ENCODE measurements at places on chromosomes 1 and 21. TPM values are rescaled to one million over a fixed set of nuclear protein-coding genes. Genes with fewer than 3 reads are reported as not detected.

GRCh38 chr1:19757641-19758040 is 42.1 kb downstream of the TMCO4 start:
- DNase-seq = no peak

DNA sequence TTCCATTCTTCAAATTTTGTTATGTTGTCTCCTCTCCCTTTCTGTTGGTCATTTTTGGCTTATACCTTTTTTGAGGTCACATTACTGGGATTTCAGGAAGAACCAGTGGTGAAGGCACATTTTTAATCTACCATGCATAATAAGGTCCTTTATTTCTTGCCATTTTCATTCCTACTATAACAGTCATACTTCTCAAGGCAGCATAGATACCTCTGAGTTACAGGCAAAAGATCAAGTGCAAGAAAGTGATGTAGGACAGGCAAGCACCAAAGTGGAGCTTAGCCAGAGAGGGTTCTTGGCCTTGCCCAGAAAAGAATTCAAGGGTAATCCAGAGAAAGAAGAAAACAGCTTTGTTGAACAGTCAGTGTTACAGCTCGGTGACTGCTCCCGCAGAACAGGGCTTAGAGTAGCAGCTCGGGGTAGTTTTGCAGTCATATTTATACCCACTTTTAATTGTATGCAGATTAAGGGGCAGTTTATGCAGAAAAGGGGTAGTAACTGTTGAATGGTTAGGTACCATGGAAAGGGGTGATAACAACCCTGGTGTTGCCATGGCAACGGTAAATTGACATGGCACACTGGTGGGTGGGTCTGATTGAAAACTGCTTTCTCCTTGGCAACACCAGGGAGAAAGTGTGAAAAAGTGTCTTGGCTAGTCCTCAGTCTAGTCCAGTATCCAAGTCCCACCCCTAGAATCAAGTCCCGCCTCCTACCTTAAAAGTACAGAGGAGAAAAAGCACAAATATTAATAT is 39.6 kb upstream of the DOCK7 start:
- DNase-seq = no peak

MAEL gene
- 0.19 TPM for total RNA-seq

GRCh38 chr1:203871114-203871880 is 9.9 kb downstream of the SNRPE start:
- no peak for DNase-seq

- no peak for DNase-seq
Measured at GRCh38 chr1:158310623-158311022, 20.7 kb downstream of the CD1B start.

RGS1 gene
- total RNA-seq = 23.5 TPM

DNA sequence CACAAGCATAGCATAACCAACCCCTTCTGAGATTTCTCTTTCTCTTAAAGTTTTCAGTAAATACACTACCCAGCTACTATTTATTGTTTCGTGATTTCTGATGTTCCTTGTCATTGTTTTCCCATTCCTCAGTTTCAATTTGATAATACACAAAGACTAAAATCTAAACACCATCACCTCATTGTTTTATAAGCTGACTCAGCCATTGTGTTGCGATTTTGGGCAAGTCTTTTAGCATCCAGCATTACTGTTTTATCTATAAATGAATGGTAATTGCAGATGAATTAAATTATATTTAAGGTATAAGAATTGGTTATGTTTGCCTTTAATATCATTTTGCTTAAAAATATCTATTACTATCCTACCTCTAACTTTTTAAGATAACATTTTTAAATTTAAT is 1308.5 kb downstream of the PLA2G4A start:
- no peak for DNase-seq

DNA sequence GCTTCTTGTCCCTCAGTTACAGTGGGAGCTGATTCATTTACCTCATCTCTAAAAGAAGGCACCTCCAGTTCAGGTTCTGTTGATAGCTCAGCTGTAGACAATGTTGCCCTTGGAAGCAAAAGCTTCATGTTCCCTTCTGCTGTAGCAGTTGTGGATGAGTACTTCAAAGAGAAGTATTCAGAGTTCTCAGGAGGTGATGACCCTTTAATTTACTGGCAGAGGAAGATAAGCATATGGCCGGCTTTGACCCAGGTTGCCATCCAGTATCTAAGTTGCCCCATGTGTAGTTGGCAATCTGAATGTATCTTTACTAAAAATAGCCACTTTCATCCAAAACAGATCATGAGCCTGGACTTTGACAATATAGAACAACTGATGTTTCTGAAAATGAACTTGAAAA is 4.5 kb downstream of the ZBED6 start:
- no peak for DNase-seq

- DNase-seq = peak; percentile 36
Measured at GRCh38 chr1:26274801-26275425, 5.0 kb upstream of the SH3BGRL3 start.

DNA sequence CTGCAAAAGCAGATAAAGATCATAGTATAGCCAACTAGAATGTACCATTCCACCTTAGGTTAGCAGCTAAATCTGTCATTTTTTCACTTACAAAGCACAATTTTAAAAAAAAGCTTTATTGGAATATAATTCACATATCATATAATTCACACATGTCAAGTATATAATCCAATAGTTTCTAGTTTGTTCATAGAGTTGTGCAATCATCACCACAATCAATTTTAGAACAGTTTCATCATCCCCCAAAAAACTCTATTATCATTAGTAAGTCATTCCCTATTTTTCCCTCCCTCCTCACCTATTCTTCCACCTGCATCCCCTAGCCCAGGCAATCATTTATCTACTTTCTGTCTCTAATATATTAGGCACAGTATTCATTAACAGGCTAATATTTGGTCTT is 32.0 kb upstream of the INSL5 start:
- no peak for DNase-seq

GRCh38 chr21:37463083-37463801 is 96.7 kb downstream of the DYRK1A start:
- peak; percentile 25 for DNase-seq

CD5L gene
- total RNA-seq = not detected

TCEA3 gene
- 4.4 TPM for total RNA-seq

DNA sequence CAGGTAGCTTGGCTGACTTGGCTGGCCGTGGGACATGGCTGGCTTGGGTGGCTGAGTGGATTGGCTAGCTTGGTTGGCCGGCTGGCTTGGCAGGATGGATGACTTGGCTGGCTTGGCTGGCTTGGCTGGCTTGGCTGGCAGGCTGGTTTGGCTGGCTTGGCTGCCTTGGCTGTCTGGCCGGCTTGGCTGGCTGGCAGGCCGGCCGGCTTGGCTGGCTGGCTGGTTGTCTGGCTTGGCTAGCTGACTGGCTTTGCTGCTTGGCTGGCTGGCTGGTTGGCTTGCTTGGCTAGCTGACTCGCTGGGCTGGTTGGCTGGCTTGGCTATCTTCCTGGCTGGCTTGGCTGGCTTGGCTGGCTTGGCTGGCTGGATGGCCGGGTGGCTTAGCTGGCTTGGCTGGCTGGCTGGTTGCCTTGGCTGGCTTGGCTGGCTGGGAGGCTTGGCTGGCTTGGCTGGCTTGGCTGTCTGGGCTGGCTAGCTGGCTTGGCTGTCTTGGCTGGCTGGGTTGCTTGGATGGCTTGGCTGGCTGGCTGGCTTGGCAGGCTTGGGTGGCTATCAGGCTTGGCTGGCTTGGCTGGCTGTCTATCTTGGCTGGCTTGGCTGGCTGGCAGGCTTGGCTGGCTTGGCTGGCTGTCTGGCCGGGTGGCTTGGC is 129.7 kb upstream of the FAM72C start:
- peak; percentile 15 for DNase-seq

CDK18 gene
- 2.6 TPM for total RNA-seq

DNA sequence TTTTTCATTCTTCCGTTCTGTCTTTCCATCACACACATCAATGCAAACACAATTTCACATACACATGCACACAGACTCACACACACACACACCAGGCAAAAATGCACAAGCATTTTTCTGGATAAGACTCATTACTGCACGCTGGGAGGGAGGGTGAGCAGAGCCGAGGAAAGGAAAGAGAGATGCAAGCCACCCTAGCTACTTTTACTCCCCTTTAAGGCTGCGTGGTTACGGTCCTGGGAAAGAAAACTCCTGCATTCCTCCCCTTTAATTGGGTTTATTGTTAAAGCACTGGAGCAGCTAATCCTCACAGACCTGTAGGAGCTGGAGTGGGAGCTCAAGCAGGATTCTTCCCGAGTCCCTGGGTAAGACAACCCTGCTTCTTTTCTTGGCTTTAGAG is at the start of gene CAMK1G:
CAMK1G (plus strand) TSS at position 307 of the 400 bp plus-strand sequence. CDS start 11,270 bp downstream, outside the sequence.
- DNase-seq = no peak

MAN1C1 gene
- 4.8 TPM for total RNA-seq

Measured in activated CD4-positive, alpha-beta memory T cell treated with anti-CD3 and anti-CD28 coated beads for 36 hours (primary cell).